NCI-H460 (cell line): ENCODE measurements at places on chromosomes 6 and 20. TPM values are rescaled to one million over a fixed set of nuclear protein-coding genes. Genes with fewer than 3 reads are reported as not detected.

GRCh38 chr6:11772109-11772825 lies 6.3 kb downstream of the ADTRP start:
- DNase-seq: peak; percentile 38

DNA sequence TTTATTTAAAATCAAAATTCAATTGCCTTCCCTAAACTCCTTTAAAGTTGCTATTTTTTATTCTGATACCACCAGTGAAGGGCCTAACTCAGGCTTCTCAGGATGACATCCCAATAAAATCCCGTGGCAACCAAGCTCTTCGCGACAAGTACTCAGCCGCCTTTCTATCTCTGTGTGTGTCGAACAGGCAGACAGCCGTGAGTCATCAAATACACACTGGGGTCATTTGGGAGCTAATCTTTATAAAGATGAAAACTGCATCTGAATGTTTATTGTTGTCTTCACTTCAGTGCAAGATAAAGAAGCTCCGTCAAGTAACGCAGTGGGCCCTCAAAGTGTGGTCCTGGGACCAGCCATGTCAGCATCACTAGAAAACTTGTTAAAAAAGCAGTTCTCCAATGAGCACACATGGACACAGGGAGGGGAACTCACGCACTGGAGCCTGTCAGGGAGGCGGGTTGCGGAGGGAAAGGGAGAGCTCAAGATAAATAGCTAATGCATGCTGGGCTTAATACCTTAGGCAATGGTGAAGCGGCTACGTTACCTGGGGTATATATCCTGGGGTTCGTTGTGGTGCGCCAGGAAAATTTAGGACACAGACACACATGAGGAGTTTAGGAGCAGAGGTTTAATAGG lies 119.3 kb downstream of the RNF144B start:
- DNase-seq: no peak

- DNase-seq: no peak
Observed at GRCh38 chr6:161511447-161512095, 237.7 kb upstream of the AGPAT4 start.

DNA sequence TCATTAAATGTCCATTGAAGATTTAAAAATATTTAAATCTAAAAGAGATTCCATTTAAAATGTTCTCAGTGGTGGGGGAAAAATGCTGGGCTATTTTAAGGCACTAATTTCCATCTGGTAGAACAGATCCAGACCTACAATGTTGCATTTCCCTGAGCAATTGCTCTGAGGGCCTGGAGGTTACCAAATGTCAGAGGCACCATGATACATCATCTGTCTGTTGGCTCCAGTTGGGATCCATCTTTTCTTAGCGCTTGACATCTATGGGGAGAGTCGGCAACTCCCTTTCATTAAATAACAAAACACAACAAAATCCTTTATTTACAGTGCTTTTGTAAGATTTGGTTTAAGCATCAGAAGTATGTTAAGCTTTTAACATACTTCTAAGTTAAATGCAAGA lies 224.5 kb downstream of the FOXC1 start:
- DNase-seq: no peak

- no peak for DNase-seq
Observed at GRCh38 chr20:39789411-39789810, 827.3 kb downstream of the DHX35 start.

- DNase-seq: no peak
Observed at GRCh38 chr6:14166839-14167238, 49.3 kb downstream of the CD83 start.

The ZNF391 gene
- total RNA-seq: 4.2 and 5.5 TPM in 2 replicates

DNA sequence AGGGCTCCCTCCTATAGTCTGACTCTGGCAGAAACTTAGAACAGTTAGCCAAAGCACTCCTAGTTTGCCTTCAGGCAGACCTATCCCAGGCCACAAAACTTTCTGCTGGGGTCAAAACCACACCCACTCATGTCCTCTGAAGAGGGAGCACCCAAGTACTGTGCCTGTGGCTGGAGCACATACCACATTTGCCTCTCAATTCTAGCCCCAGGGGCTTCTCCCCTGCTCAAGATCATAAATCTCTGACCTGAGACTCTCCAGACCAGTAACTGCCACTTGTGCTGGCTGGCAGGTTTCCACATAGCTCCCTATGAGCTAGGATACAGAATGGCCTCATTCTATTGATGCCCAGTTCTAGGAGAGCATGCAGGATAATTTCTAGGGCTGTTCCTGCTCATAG lies 781.0 kb downstream of the EYS start:
- no peak for DNase-seq
